ENCODE measurements at places on chromosomes 1 and 21.

GRCh38 chr1:30478283-30478682 lies 245.1 kb downstream of the MATN1 start:
- DNase-seq, result no peak
- no peak overlapping the region for H3K27ac ChIP-seq
- no peaks in the 10 kb centered on the region for H3K4me1 ChIP-seq
- no peak overlapping the region for H3K4me3 ChIP-seq

DNA sequence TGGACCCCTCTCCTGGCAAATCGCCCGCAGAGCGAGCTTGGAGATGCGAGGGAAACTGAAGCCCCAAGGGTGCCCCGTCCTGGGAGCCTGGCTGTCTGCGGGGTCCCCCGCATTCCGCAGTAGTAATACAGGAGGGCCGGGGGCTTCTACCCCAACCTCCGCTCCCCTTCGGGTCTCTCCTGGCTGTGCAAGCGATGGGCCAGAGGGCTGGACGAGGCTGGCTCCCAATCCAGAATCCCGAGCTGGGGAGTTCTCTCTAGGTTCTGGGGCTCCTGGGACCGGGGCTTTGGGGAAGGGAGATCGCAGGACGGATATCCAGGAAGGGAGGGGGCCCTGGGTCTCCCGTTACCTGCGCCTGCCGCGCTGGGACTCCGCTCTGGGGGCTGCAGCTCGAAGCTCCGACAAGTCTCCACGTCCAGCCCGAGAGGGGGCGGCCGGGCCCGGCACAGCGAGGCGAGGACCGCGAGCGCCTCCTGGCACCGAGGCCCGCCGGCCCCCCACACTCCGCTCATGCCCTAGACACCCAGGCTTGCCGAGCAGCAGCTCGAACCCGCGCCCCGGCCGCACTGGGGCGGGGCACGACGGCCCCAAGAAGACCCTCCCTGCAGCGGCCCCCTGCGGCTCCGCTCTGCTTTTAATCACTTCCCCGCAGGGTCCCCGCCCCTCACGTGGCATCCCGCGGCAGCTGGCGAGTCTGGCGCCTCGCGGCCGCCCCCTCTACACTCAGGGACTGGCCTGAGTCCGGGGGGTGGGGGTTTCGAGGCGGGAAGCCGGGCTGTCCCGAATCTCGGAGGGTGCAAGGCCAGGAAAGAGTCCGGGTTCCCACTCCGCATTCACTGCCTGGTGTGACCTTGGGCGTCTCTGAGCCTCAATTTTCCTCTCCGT lies at the start of gene SYT6:
SYT6 (minus strand) TSS at position 609 of the 885 bp plus-strand sequence; CDS start at position 512, 97 bp downstream.
- H3K27ac ChIP-seq, result no peak within 1 kb of the TSS
- H3K4me1 ChIP-seq, result peaks cover 10% of the 10 kb centered on the region
- H3K27me3 ChIP-seq, result peaks cover 89% of the 10 kb centered on the region
- DNase-seq, result peak; percentile 37

- no peak overlapping the region for H3K27ac ChIP-seq
- no peak for DNase-seq
- H3K4me1 ChIP-seq, result no peaks in the 10 kb centered on the region
- no peaks in the 10 kb centered on the region for H3K36me3 ChIP-seq
- no peak overlapping the region for H3K4me3 ChIP-seq
These were observed 927.2 kb downstream of the BRINP3 start for GRCh38 chr1:189550498-189550897.

GRCh38 chr1:4587721-4588120 lies 66.7 kb upstream of the AJAP1 start:
- H3K27ac ChIP-seq, result no peak overlapping the region
- H3K27me3 ChIP-seq, result peaks cover 40% of the 10 kb centered on the region
- H3K4me1 ChIP-seq, result no peaks in the 10 kb centered on the region

- no peak overlapping the region for H3K4me3 ChIP-seq
- peaks cover 53% of the 10 kb centered on the region for H3K27me3 ChIP-seq
- no peak overlapping the region for H3K27ac ChIP-seq
- H3K4me1 ChIP-seq, result peaks cover 4% of the 10 kb centered on the region
- DNase-seq, result no peak
- no peaks in the 10 kb centered on the region for H3K36me3 ChIP-seq
These were observed 708 bp downstream of the CDA start for GRCh38 chr1:20589331-20590278.

- H3K27me3 ChIP-seq, result no peaks in the 10 kb centered on the region
- H3K4me3 ChIP-seq, result no peak overlapping the region
- H3K36me3 ChIP-seq, result no peaks in the 10 kb centered on the region
- H3K27ac ChIP-seq, result no peak overlapping the region
These were observed 8.0 kb upstream of the JAK1 start for GRCh38 chr1:64974288-64974825.

DNA sequence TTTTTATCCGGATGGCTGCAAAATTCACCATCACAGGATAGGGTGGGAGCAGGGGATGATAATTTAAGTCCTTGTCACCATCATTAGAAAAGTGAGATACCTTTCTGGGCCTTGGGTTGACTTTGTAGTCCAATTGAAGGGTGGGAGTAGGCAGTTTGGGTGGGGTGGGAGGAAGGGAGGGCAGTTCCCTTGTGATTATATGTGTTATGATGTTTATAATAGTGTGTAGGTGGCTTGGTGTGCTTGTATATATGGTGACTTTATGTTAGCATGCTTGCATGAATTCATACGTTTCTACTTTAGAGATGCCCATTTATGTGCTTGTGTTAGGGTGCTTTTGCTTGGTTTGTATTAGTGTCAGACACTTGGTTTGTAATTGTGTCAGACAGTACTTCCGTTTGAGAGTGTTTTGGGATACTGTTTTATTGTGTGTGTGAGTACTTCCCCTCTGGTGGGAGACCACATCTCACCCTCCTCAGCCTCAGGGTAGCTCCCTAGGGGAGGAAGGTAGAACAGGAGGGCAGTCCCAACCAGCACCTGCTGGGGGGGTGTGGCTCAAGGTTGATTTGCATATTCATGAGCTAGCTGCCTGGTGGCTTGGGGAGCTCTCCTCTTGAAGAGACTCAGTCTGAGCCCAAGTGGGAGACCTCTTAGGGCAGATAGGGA lies 6.3 kb upstream of the POU3F1 start:
- H3K27me3 ChIP-seq, result peaks cover 19% of the 10 kb centered on the region
- DNase-seq, result no peak
- peaks cover 20% of the 10 kb centered on the region for H3K4me1 ChIP-seq
- no peak overlapping the region for H3K4me3 ChIP-seq
- no peaks in the 10 kb centered on the region for H3K36me3 ChIP-seq

GRCh38 chr1:206449565-206449964 lies 20.7 kb upstream of the IKBKE start:
- peaks cover 58% of the 10 kb centered on the region for H3K36me3 ChIP-seq
- DNase-seq, result no peak
- H3K4me3 ChIP-seq, result no peak overlapping the region
- H3K27ac ChIP-seq, result no peak overlapping the region
